ENCODE measurements at places on chromosomes 11 and 22. TPM values are rescaled to one million over a fixed set of nuclear protein-coding genes. Genes with fewer than 3 reads are reported as not detected.

Gene SOX10
- total RNA-seq = 0.03 TPM

Gene ALKBH3
- total RNA-seq = 31.0 TPM

Gene IRAG1
- 7.3 TPM for total RNA-seq

Gene PRODH
- total RNA-seq = 2.1 TPM

Gene DNAJC4
- total RNA-seq = 79.9 TPM

Gene SOX6
- 9.6 TPM for total RNA-seq

Gene MMP11
- 38.2 TPM for total RNA-seq

Gene OR5B21
- total RNA-seq = not detected

Gene C11orf42
- total RNA-seq = not detected

GRCh38 chr11:76152086-76152681 lies 54.1 kb downstream of the WNT11 start:
- peak; percentile 85 for DNase-seq
- no peak overlapping the region for H3K4me3 ChIP-seq
- H3K36me3 ChIP-seq = no peaks in the 10 kb centered on the region
- no peaks in the 10 kb centered on the region for H3K27me3 ChIP-seq
- no peak overlapping the region for H3K27ac ChIP-seq

GRCh38 chr11:10298342-10298741 lies 4.3 kb upstream of the SBF2 start:
- DNase-seq = peak; percentile 80
- peaks cover 43% of the 10 kb centered on the region for H3K27me3 ChIP-seq
- no peak overlapping the region for H3K27ac ChIP-seq
- H3K4me3 ChIP-seq = no peak overlapping the region
- no peaks in the 10 kb centered on the region for H3K36me3 ChIP-seq

DNA sequence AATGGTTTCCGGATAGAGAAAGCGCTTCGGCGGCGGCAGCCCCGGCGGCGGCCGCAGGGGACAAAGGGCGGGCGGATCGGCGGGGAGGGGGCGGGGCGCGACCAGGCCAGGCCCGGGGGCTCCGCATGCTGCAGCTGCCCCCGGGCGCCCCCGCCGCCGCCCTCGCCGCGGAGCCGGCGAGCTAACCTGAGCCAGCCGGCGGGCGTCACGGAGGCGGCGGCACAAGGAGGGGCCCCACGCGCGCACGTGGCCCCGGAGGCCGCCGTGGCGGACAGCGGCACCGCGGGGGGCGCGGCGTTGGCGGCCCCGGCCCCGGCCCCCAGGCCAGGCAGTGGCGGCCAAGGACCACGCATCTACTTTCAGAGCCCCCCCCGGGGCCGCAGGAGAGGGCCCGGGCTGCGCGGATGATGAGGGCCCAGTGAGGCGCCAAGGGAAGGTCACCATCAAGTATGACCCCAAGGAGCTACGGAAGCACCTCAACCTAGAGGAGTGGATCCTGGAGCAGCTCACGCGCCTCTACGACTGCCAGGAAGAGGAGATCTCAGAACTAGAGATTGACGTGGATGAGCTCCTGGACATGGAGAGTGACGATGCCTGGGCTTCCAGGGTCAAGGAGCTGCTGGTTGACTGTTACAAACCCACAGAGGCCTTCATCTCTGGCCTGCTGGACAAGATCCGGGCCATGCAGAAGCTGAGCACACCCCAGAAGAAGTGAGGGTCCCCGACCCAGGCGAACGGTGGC lies 15.7 kb downstream of the PIK3IP1 start:
- H3K27me3 ChIP-seq = no peaks in the 10 kb centered on the region
- H3K36me3 ChIP-seq = peaks cover 21% of the 10 kb centered on the region
- no peak for DNase-seq
- H3K27ac ChIP-seq = no peak overlapping the region

GRCh38 chr11:20980736-20981135 lies 311.4 kb downstream of the NELL1 start:
- H3K36me3 ChIP-seq = no peaks in the 10 kb centered on the region
- no peak overlapping the region for H3K27ac ChIP-seq
- no peaks in the 10 kb centered on the region for H3K27me3 ChIP-seq
- no peak overlapping the region for H3K4me3 ChIP-seq

GRCh38 chr22:32904044-32904443 lies 102.5 kb downstream of the TIMP3 start:
- no peak overlapping the region for H3K27ac ChIP-seq
- no peak overlapping the region for H3K4me3 ChIP-seq
- H3K4me1 ChIP-seq = peaks cover 15% of the 10 kb centered on the region

GRCh38 chr11:11977206-11977938 lies 31.1 kb downstream of the DKK3 start:
- no peaks in the 10 kb centered on the region for H3K27me3 ChIP-seq
- H3K4me3 ChIP-seq = no peak overlapping the region

DNA sequence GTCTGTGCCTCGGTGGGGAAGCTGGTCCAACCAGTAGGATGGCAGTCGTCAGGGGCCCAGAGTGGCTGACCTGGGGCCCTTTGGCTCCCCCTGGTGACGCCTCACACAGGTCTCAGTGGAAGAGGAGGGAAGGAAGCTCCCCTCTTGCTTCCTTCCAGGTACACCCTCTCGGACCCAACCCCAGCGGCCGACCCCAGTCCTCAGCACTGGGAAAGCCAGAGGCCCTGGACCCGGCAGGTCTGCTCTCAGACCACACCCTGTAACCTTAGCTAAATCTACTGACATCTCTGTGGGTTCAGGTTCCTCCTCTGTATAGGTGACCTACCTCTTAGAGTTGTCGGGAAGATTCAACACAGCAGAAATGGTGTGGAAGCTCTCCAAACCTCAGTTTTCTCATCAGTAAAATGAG lies 3.4 kb upstream of the SCUBE1 start:
- peak; percentile 73 for DNase-seq
- peaks cover 40% of the 10 kb centered on the region for H3K27me3 ChIP-seq
- no peaks in the 10 kb centered on the region for H3K36me3 ChIP-seq
- peaks cover 5% of the 10 kb centered on the region for H3K4me1 ChIP-seq

- no peak overlapping the region for H3K27ac ChIP-seq
- no peaks in the 10 kb centered on the region for H3K36me3 ChIP-seq
- H3K27me3 ChIP-seq = no peaks in the 10 kb centered on the region
- H3K4me1 ChIP-seq = no peaks in the 10 kb centered on the region
Observed at GRCh38 chr11:57406337-57406904, 16.0 kb upstream of the PRG2 start.

GRCh38 chr22:35204807-35205775 lies 52.2 kb upstream of the HMGXB4 start:
- peaks cover 14% of the 10 kb centered on the region for H3K4me1 ChIP-seq
- peak overlapping the region; percentile 85 for H3K27ac ChIP-seq
- peak; percentile 66 for DNase-seq
- no peak overlapping the region for H3K4me3 ChIP-seq
- no peaks in the 10 kb centered on the region for H3K36me3 ChIP-seq

DNA sequence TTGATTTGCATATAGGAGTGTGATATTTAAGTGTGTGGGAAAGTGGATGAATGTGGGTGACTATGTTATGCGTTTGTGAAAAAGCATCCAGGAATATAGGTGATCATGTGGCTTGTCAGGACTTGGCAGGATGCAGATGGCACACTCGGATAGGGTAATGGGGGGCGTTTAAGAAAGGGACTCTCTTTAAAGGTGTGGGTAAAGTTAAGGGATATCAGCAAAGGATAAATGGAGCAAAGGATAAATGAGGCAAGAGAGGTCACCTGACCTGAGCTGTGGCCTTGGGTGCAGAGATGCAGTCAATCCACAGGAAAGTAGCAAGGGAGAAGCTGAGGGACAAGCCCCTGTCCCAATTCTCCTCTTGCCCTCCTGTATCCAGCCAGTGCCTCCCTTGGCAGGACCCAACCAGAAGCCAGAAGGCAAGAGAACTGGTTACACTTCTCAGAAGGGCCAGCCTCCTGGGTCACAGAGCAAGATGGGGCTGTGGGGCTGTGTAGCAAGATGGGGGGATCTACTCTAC lies 47.5 kb upstream of the GRAMD1B start:
- H3K4me1 ChIP-seq = peaks cover 16% of the 10 kb centered on the region
- H3K27me3 ChIP-seq = no peaks in the 10 kb centered on the region
- no peak overlapping the region for H3K27ac ChIP-seq
- no peaks in the 10 kb centered on the region for H3K36me3 ChIP-seq
- DNase-seq = no peak

- no peak overlapping the region for H3K4me3 ChIP-seq
- H3K27ac ChIP-seq = no peak overlapping the region
- H3K27me3 ChIP-seq = no peaks in the 10 kb centered on the region
- H3K4me1 ChIP-seq = no peaks in the 10 kb centered on the region
- DNase-seq = peak; percentile 11
Observed at GRCh38 chr22:43587574-43587973, 175.8 kb downstream of the MPPED1 start.

DNA sequence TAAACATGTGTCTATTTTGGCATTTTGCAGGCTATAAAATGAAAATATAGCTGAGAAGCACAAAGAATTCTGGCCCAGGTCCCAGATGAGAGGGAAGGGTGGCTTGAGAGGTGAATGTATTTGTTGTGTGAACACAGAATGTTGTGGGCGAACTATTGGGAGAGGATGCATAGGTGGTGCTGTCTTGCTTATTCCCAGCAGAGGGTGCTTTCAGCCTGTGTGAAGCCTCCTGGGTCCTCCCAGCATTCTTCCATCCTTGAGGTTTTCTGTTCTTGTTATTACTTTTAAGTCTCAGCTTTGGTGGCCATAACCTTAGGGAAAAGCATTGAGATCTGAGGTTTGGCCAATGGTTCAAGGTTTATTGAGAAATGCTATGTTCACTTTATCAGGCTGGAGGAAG lies 108.7 kb upstream of the SNX19 start:
- H3K4me3 ChIP-seq = no peak overlapping the region
- no peaks in the 10 kb centered on the region for H3K36me3 ChIP-seq
- peak; percentile 36 for DNase-seq
- peaks cover 8% of the 10 kb centered on the region for H3K27me3 ChIP-seq
- H3K4me1 ChIP-seq = no peaks in the 10 kb centered on the region

DNA sequence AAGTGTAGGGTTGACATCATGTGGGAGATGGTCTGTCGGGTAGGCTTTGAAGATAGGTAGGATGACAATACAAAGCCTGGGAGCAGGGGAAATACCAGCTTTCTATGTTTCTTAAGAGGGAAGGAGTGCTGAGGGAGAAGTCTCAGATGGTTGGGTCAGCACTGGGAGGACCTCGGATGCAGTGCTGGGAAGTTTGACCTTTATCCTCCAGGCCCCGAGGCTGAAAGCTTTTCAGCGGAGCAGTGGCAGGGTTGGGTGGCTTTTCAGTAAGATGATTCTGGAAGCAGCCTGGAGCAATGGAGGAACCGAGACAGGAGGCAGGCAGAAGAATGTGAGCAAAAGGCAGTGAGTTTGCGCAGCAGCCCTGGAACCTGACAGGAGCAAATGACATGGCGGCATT lies 43.5 kb upstream of the MYO18B start:
- H3K27me3 ChIP-seq = no peaks in the 10 kb centered on the region
- peaks cover 21% of the 10 kb centered on the region for H3K4me1 ChIP-seq
- H3K36me3 ChIP-seq = peaks cover 3% of the 10 kb centered on the region

DNA sequence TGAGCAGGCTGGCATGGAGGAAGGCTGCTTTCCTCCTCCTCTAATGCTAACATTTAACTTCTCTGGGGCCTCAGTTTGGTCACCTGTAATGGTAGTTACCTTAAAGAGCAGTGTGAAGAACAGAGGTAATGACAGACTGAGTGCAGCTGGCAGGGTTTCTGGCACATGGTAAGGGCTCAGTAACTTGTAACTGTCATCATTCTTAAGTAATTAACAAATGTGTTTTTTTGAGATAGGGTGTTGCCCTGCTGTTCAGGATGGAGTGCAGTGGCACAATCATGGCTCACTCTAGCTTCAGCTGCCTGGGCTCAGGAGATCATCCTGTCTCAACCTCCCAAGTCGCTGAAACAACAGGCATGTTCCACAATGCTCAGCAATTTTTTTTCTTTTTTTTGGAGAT lies 242.0 kb upstream of the SYN3 start:
- no peak overlapping the region for H3K27ac ChIP-seq
- H3K4me3 ChIP-seq = no peak overlapping the region
- no peaks in the 10 kb centered on the region for H3K27me3 ChIP-seq
- no peak for DNase-seq
- H3K36me3 ChIP-seq = no peaks in the 10 kb centered on the region

GRCh38 chr22:39174498-39175352 lies 22.2 kb upstream of the CBX7 start:
- H3K27ac ChIP-seq = peak overlapping the region; percentile 64
- no peaks in the 10 kb centered on the region for H3K27me3 ChIP-seq
- no peaks in the 10 kb centered on the region for H3K36me3 ChIP-seq

- H3K4me3 ChIP-seq = no peak overlapping the region
- H3K36me3 ChIP-seq = no peaks in the 10 kb centered on the region
- no peaks in the 10 kb centered on the region for H3K27me3 ChIP-seq
- peaks cover 17% of the 10 kb centered on the region for H3K4me1 ChIP-seq
- no peak for DNase-seq
Observed at GRCh38 chr22:28105413-28105812, 186.4 kb upstream of the PITPNB start.
